Activated naive CD8-positive, alpha-beta T cell treated with anti-CD3 and anti-CD28 coated beads for 36 hours (primary cell): ENCODE measurements at places on chromosomes 16 and 17.
A peak's percentile ranks its signal among the peaks of the same experiment; 100 is the strongest.

DNA sequence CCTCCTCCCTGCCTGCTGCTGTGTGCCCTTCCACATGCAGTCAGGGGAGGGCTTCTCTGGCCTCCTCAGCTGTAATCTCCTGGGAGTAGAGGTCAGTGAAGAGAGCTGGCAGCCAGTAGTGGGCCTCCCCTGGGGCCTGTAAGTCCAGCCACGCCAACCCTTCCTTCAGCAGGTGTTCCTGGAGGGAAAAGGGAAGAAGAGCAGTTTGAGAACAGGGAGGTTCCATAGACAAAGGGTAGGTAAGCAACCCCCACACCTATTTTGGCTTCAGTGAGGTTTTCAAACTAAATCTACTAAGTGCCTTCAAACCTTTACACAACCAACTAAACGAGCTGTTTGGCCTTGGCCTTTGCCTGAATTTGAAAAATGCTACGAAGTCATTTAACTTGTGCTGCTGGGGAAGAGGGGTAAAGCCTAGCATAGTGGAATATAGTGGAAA, 14.2 kb downstream of the SNF8 start:
- DNase-seq: no peak

- no peak for DNase-seq
These were observed 43.2 kb downstream of the SLC6A2 start for GRCh38 chr16:55698946-55699345.

GRCh38 chr17:55563363-55563762, 52.1 kb upstream of the SMIM36 start:
- no peak for DNase-seq

DNA sequence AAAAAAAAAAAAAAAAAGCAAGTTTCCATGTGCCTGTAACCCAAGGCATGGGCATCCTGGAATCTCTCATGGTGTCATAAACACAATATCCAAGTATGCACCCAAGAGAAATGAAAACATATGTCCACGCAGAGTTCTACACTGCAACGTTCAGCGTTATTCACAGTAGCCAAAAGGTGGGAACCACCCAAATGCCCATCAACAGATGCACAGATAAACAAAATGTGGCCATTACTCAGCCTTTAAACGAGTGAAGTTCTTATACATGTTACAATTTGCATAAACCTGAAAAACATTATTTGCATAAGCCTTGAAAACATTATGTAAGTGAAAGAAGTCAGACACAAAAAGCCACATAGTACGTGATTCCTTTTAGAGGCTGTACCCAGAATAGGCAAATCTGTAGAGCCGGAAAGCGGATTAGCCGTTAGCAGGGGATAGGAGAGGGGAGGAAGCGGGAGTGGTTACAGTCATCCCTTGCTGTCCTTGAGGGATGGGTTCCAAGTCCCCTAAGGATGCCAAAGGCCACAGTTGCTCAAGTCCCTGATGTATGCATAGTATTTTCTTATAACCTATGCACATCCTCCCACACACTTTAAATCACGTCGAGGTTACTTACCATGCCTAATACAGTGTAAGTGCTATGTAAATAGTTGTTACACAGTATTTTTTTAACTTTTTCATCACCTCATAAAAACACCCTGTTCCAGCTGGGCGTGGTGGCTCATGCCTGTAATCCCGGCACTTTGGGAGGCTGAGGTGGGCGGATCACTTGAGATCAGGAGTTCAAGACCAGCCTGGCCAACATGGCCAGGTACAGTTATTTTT, 47.3 kb upstream of the DNAH17 start:
- DNase-seq: no peak

GRCh38 chr17:336110-337021, 16.2 kb downstream of the RPH3AL start:
- DNase-seq: peak; percentile 36

DNA sequence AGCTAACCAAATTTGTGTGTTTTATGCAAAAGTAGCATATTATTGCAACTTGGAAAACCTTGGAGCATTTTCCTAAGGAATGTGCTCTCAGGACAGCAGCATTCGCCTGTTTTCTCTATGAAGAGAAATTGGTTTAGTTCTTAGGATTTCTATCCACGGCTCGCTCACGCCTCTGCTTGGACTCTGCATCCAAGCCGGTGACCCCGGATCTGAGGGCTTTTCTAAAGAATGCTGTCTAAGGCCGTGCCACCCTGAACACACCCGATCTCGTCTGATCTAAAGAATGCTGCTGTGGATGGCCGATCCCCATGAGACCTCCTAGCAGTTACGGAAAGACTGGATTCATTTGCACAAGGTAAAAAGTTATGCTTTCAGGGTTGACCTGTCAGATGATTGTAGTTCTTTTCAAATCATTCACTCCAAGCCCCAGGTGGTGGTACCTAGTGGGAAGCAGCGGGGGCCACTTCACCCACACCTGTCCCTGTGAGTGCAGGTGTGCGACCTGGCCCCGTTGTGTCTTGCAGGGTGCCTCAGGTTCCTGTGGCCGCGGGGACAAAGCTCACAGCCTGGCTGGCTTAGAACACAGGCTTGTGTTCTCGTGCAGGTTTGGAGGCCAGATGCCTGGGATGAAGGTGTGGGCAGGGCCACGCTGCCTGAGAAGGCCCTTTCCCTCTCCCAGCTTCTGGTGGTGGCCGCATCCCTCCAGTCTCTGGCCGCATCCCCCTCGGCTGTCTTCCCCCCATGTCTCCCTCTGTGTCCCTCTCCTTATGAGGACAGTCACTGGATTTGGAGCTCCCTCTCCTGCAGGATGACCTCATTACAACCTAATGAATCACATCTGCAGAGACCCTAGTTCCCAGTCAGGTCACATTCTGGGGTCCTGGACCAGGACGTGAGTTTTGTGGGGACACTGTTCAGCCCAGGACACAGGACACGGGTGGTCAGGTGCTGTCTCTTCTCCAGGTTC, 71.1 kb downstream of the BANP start:
- DNase-seq: no peak

- DNase-seq: peak; percentile 45
These were observed 5.4 kb upstream of the SLC5A2 start for GRCh38 chr16:31477220-31478216.

- DNase-seq: peak; percentile 58
These were observed 14.5 kb upstream of the VWA3A start for GRCh38 chr16:22077700-22078313.
